ENCODE measurements at places on chromosomes 2 and 18. TPM values are rescaled to one million over a fixed set of nuclear protein-coding genes. Genes with fewer than 3 reads are reported as not detected.

The USP40 gene
- 44.2 TPM for total RNA-seq

The CDK15 gene
- 6.3 TPM for total RNA-seq

The SLC4A3 gene
- 6.6 TPM for total RNA-seq

The MFF gene
- total RNA-seq, result 78.6 TPM

The CELF4 gene
- not detected for total RNA-seq

The CROCC2 gene
- not detected for total RNA-seq

The KCNG3 gene
- not detected for total RNA-seq

The GULP1 gene
- total RNA-seq, result 42.5 TPM

The SLC35G4 gene
- not detected for total RNA-seq

The IAH1 gene
- 54.3 TPM for total RNA-seq

The LAMA3 gene
- 3.8 TPM for total RNA-seq

The KCNJ13 gene
- total RNA-seq, result 0.14 TPM

The NT5C1B gene
- not detected for total RNA-seq

The NFATC1 gene
- total RNA-seq, result 4.2 TPM

The BMPR2 gene
- 50.1 TPM for total RNA-seq

The TWIST2 gene
- 16.0 TPM for total RNA-seq

The IL1RL2 gene
- 0.30 TPM for total RNA-seq

The MROH2A gene
- not detected for total RNA-seq

The RND3 gene
- 325 TPM for total RNA-seq

The ALK gene
- not detected for total RNA-seq

Data from smooth muscle cell of the umbilical artery (primary cell).